NCI-H1092 treated with DMSO at 0.1 percent for 48 hours (cell line): ENCODE measurements at places on chromosomes 7 and 10.
A peak's percentile ranks its signal among the peaks of the same experiment; 100 is the strongest.

DNA sequence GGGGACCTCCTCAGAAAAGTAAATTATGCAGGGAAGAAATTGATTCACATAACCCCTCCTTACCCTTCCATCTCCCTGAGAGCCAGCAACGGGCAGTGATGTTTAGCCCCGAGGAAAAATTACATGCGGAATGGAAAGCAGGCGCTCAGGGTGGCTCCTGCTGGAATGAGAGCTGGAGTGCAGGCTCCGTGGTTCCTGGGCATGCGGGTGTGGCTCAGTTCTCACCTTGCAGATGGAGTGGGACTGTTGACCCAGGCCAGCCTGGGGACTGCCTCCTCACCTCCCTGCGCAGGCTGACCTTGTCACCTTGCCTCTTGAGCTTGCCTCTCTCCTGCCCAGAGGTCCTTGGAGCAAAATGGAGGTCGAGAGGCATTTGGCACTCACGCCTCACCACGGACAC, 83.3 kb upstream of the PPIF start:
- no peak for DNase-seq

GRCh38 chr7:8724080-8724718, 290.8 kb downstream of the NXPH1 start:
- peak; percentile 69 for DNase-seq

DNA sequence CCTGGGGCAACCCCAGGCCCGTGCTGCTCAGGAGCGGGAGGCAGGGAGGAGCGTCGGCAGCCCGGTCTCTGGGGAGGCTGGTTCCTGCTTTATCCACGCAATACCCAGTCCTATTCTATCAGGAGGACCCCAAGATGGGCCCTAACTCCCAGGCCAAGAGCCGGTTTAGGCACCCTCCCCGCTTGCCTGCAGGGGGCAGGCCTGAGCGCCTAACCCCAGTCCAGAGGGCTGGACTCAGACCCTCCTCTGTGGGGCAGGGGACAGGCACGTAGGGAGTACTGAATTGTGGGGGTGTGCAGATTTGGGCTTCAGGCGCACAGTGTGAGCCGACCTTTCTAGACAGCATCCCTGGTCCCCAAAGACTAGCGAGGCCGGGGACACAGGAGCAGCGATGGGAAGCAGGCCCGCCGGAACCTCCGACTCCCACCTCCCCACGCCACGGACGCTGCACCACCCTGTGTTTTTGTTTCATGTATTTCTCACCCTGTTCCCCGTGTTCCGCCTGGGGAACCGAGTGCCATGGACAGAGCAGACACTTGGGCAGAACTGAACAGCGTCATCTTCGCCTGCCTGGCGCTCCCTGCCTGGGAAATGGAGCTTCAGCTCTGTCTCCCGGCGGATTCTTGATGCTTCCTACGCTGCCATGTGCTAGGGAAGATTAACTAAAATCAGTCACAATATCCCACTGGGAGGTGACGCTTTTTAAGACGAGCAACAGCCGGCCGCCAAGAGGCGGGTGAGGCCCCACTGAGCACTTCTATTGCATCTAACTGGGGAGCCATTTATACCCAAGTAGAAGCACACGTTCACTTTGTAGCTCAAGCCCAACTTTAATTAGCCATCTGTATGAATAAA, 5.3 kb downstream of the NUDT1 start:
- DNase-seq = peak; percentile 8

- no peak for DNase-seq
Observed at GRCh38 chr7:78543976-78544375, 745.4 kb downstream of the PHTF2 start.

DNA sequence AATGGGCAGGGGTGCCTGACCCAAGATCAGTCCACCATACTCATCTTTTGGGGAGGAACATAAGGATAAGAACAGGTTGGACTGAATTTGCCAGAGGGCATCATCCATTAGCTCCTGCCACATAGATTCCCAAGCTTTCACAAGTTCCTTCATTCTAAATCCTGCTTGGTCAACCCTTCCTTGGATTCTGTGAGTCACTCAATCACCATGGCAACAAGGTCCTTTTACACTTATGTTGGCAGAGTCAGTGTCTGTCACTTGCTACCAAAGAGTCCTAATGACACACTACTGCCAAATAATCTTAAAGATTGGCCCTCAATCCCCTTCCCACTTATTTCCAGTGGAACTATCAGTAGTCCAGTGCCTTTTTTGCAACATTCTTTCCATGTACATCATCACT, 5.0 kb upstream of the LGI1 start:
- no peak for DNase-seq

- DNase-seq = no peak
Observed at GRCh38 chr7:1672851-1673486, 2.9 kb downstream of the ELFN1 start.

GRCh38 chr10:113131613-113132261, 181.7 kb downstream of the TCF7L2 start:
- DNase-seq = no peak

DNA sequence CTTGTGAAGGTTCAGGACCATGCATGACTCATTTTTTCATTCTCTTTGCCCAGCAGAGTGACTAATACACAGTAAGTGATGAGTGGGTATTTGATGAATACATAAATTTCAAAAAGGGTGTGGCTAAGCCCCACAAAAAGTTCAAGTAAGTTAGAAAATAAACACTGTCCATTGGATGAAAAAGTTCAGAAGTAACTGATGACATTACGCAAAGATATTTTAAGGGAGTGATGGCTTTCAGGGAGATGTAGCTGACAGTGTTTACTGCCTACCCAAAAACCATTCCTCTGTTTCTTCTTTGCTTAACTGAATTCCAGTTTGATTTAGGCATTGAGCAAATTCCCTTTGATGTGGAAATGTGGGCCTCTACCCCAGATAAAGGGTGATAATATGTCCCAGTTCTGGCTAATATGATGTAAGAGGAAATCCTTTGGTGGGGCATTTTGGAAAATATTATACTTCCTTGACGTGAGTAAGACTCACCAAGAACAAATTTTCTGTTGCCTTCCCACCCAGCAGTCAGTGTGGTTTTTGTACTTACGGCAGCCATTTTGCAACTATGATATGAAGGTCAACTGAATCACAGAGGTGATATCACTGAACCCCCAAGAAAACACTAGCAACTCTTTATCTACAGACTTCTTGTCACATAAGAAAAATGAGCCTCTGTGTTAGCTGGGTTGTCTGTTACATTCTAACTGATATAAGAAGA, 29.0 kb upstream of the EBLN1 start:
- DNase-seq = no peak

- DNase-seq = no peak
Observed at GRCh38 chr10:78981970-78982281, 86.8 kb upstream of the ZMIZ1 start.

DNA sequence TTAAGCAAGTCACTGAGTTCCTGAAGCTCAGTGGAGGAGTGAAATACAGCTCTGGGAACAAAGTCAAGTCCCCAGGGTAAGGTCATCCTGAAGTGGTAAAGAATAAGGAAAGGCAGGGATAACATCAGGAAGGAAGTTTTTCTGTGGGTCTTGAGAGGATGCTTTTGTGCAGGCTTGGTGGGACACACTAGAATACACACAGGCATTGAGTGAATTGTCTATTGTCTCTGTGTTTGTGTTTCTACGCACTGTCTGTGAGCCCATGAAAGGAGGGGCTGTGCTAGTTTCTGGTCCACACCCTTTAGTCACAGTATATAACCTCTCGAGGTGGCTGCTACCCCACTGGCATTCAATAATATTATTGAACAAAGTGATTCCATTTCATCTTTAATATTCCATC, 95.8 kb upstream of the ABCB5 start:
- no peak for DNase-seq

GRCh38 chr10:4057725-4058513, 272.9 kb upstream of the KLF6 start:
- no peak for DNase-seq

- DNase-seq = no peak
Observed at GRCh38 chr7:40674316-40674715, 539.5 kb downstream of the SUGCT start.
